ENCODE measurements at places on chromosomes 13 and 19.

DNA sequence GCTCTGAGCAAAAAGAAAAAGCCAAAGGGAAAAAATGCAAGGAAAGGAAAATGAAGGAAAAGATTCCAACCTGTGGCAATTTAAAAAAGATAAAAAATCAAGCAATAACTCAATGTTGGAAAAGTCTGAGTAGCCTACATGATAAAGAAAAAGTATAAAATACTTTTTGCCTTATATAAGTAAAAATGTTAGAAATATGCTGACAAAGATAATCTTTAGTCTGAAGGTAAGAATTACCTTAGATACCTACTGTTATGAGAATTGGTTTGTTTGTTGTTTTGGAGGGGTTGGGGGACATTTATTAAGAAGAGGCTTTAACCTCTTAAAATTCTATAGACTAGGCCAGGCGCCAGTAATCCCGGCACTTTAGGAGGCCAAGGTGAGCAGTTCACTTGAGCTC lies 29.7 kb upstream of the CPB2 start:
- DNase-seq: no peak

DNA sequence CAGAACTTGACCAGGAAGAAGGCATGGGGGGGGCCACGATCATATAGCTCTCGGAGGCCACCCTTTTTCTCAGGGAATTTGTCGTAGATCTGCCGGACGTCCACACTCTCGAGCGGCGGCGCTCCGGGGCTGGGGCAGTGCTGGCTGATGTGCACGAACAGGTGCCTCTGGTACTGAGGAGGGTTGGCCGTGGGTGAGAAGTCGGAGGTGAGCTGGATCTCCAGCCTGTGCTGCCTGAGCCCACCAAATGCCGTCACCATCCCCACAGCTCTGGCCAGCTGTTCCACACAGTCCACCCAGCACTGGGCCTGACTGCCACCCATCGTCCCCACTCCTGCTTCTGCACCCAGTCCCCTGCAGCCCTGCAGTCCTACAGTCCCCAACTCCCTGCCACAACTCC lies 12.0 kb downstream of the CD37 start:
- DNase-seq: no peak

DNA sequence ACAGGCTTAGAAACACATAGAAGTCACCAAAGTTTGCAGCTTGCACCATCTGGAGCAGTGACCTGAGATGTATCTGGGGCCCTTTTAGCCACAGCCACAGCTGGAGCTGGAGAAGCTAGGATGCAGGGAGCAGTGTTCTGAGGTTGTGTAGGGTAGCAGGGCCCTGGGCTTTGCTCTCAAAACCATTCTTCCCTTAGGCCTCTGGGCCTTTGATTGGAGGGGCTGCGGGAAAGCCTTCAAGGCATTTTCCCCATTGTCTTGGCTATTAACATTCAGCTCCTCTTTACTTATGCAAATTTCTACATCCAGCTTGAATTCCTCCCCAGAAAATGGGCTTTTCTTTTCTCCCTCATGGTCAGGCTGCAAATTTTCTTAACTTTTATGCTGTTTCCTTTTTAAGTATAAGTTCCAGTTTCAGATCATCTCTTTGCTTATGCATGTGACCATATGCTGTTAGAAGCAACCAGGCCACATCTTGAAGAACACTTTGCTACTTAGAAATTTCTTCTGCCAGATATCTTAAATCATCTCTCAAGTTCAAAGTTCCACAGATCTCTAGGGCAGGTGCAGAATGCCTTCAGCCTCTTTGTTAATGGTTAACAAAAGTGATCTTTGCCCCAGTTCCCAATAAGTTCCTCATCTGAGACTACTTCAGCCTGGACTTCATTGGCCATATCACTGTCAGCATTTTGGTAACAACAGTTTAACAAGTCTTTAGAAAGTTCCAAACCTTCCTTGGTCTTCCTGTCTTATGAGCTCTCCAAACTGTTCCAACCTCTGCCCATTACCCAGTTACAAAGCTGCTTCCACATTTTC lies 48.5 kb downstream of the NBEA start:
- no peak for DNase-seq

- no peak for DNase-seq
Measured at GRCh38 chr13:103161476-103161875, 95.3 kb upstream of the SLC10A2 start.

DNA sequence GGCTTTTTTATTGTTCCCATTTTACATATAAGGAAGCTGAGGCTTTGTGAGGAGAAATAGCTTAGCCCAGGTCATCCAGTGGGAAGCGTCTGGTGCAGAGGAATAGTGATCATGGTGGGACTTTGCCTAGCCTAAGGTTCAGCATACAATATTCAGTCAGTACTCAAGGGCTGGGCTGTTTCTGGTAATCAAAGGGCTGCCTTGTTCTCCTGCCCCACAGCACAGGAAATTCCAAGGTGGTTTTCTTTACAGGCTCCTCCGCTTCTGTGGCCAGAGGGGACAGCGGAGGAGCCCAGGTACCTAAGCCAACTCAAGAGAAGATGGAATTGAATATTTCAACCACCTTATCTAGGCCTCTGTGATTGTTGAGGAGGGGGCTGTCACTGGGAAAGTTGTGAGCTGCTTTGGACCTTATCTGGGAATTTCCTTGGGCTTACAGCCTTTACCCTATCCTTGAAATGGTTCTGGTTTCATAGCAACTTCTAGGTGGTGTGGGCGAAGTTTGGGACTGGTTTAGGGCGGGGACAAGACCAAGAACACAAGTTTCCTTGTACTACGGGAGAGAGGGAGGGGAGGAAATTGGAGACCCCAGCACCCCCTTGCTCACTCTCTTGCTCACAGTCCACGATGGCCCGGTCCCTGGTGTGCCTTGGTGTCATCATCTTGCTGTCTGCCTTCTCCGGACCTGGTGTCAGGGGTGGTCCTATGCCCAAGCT lies at the start of gene MIA:
Gene MIA, plus strand, starts transcription at position 606 of the 716 bp plus-strand sequence. Its CDS starts 22 bp downstream, at position 628.
- DNase-seq: no peak

DNA sequence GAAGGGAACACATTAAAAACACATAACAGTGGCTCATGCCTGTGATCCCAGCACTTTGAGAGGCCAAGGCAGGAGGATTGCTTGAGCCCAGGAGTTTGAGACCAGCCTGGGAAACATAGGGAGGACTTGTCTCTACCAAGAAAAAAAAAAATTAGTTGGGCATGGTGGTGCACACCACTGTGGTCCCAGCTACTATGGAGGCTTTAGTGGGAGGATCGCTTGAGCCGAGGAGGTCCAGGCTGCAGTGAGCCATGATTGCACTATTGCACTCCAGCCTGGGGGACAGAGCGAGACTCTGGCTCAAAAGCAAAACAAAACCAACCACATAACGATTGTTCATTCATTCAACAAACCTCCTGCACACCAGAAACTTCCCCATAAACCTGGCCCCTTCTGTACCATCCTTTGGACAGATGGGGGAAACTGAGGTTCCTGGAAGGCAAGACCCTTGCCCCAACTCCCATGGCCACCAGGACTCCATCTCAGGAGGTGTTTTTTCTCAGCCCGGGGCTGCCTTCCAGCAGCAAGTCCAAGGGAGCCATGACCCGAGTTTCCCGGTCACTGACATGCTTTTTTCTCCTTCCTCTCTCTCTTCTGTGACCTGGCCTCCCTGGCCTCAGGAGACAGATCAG lies 4.3 kb downstream of the FOSB start:
- DNase-seq: no peak
